Umbilical cord (tissue), 2 donors: ENCODE measurements at places on chromosomes 4 and X. TPM values are rescaled to one million over a fixed set of nuclear protein-coding genes. Genes with fewer than 3 reads are reported as not detected.

- no peak for DNase-seq
Measured at GRCh38 chr4:1204286-1204827, 32.0 kb upstream of the SPON2 start.

GRCh38 chrX:108306086-108306485 lies 132.1 kb downstream of the COL4A6 start:
- no peak for DNase-seq

DNA sequence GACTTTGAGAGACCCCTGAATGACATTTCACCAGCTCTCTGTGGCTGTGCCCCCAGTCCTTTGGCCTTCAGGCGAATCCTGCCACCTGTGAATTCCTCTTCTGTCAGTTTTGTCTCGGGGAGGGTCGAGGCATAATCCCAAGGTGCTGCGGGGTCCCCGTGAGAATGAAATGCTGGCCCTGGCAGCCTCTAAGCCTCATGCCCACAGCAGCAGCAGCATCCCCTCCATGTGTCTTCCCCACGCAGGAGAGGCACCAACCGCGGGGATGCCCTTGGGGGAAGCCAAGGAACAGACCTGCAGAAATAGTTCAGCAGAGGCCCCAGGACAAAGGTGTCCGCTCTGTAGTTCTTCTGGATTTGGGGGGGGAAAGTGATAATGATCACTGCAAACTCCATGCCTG lies 104.8 kb downstream of the PHKA2 start:
- no peak for DNase-seq

Gene TBC1D8B
- total RNA-seq = 21.7 TPM

Gene CDX4
- not detected for total RNA-seq

GRCh38 chr4:82710197-82710929 lies 88.2 kb downstream of the SCD5 start:
- DNase-seq = no peak

DNA sequence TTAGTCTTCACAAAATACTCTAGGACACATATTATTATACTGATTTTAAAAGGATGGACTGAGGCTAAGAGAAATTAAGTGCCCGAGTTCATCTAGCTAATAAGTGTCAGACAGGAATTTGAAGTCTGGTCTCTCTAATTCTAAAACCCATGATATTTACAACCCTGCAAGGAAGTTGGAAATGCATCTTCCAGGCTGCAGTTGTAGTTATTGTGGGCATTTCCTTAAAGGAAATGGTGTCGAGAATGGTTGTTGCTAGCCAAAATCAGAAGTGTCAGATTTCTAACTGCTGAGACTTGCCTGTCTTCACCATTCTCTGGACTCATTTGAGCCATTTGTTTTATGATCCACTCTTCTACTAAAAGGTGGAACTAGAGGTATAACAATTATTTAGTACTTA lies 82.5 kb downstream of the FAT4 start:
- DNase-seq = no peak

- DNase-seq = no peak
Measured at GRCh38 chr4:91958596-91958995, 345.2 kb upstream of the GRID2 start.

- no peak for DNase-seq
Measured at GRCh38 chr4:52968241-52968640, 106.1 kb downstream of the RASL11B start.

DNA sequence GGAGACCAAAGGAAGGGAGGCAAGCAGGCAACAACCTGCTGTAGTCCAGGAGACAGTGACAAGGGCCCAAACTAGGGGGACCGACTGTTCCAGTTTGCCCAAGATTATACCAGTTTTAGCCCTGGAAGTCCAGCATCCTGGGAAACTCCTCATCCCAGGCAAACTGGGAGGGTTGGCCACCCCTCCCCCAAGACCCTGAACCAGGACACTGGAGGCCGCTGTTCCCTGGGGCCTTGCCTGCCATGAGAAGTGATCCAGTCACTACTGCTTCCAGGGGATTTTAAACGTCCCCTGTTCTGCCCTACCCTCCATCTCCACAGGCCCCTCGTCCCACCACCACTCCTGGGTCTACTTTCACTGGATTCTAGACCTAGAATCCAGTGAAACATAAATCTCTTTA lies 4.3 kb upstream of the DGAT2L6 start:
- DNase-seq = no peak

Gene CXCR3
- total RNA-seq = not detected

DNA sequence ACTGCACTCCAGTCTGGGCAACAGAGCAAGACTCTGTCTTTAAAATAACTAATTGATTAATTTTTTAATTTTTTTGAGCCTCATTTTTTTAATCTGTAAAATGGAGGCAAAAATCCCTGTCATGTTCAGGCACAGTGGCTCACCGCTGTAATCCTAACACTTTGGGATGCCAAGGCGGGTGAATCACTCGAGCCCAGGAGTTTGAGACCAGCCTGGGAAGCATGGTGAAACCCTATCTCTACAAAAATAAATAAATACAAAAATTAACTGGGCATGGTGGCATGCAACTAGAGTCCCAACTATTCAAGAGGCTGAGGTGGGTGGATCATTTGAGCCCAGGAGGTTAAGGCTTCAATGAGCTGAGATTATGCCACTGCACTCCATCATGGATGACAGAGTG lies 15.4 kb downstream of the AMTN start:
- no peak for DNase-seq

GRCh38 chrX:155886409-155886808 lies 5.3 kb downstream of the VAMP7 start:
- no peak for DNase-seq

DNA sequence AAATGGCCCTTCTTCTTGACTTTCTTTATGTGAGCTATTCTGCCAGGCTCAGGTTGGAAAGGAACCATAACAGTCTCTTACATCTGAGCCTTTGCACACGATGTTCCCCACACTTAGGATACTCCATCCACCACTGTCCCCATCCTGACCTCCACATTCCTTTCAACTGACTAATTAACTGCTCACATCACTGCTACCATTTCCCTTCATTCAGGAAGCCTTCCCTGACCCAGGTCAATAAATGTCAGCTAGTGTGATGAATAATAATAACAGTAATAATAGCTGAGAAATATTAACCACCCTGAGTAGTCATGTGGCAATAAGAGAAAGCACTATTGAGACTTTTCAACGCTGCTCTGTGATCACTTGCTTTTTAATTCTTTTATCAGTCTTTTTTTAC lies 291.7 kb downstream of the KCNIP4 start:
- DNase-seq = no peak
